Inflammatory macrophage treated with lipopolysaccharide for 1 hour (primary cell): ENCODE measurements at places on chromosomes 12 and 14.

DNA sequence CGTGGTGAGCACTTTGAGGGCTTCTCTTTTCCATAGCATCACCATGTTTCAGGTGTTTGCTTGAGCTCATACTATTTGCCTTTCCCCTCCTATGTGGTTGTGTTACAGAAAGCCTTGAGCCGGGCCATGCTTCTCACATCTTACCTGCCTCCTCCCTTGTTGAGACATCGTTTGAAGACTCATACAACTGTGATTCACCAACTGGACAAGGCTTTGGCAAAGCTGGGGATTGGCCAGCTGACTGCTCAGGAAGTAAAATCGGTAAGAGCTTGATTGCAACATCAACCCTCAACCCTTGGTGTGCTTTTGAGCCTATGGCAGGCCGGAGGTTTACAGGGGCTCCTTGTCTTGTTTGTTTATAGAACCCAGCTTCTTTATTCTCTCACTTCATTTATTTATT is 8.1 kb downstream of the LETMD1 start:
- DNase-seq, result peak; percentile 23

DNA sequence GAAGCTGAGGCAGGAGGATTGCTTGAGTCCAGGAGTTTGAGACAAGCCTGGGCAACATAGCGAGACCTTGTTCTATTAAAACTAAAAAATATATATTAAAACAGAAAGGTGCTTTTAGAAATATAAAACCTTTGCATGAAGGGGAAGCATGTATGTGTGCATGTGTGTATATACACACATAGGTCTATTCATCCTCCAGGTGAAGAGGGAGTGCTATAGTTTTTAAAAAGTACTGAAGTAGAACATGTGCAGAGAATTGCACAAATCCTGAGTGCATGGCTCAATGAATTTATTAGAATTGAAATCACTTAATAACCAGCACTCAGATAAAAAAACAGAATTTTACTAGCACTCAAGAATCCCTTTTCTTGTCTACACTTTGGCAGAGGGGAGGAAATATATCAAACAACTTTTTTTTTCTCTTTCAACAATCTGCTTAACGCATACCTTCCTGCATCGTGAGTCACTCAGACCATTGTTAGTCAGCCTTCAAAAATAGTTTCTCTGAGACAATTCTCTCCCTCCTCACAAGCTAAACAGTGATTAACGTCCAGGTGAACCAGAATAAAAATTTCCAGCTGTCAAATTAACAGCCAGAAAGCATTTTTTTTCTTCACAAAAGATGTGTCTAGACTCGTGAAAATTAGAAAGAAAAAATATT is 17.7 kb upstream of the NEDD1 start:
- no peak for DNase-seq

- DNase-seq, result no peak
Observed at GRCh38 chr12:117042171-117042842, 56.9 kb downstream of the TESC start.

GRCh38 chr12:23139026-23139425 is 514.1 kb downstream of the ETNK1 start:
- no peak for DNase-seq

GRCh38 chr14:42014301-42014700 is 407.6 kb downstream of the LRFN5 start:
- no peak for DNase-seq

DNA sequence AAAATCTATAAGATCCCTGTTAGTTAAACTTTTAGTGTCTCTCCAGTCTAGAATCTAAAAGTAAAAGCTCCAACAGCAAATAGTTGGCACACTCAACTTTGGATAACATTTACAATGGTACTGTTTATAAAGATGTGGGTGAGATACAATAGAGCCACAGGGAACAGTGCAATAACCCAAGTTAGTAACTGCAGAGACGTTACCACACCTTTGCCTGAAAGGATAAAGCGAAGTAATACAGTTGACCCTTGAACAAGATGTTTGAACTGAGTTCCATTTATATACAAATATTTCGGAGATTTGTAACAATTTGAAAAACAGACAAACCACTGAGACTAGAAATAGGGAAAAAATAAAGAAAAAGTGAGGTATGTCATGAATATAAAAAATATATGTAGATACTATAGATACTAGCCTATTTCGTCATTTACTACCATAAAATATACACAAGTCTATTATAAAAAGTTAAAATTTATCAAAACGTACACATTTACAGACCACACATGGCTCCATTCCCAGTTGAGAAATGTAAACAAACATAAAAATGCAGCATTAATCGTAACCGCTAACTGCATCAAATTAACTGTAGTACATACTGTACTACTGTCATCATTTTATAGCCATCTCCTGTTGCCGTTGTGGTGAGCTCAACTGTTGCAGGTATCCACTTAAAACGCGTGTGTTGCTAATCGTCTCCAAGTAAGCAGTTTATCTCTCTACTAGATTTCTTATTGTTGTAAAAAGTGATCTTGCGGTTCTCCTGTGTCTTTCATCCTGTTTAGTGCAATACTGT is 56.5 kb upstream of the HIF1A start:
- no peak for DNase-seq

DNA sequence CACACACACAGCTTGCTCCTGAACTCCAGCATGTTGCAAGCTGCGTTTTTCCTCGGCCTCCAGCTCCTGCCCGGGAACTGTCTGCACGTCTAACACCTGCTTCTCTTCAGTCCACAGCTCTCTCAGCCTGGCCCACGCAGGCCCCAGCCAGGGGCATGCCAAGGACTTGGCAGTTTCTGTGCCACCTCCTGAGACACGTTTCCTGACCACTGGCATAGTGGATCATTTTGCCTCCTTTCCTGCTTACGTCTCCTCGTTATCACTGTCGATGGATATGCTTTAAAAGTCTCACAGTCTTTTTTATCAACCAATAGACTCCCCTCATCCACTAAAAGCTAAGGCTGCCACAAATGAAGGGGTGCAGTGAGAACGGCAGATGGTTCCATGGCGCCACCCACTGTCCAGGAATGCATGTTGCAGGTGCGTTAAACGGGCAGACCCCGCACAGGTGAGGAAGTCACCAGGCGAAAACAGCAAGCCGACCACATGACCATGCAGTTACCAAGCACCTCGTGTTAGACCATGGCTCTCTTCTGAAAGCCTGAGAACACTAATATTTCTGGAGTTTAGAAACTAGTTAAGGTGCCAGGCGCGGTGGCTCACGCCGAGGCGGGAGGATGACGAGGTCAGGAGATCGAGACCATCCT is 14.7 kb upstream of the TEAD4 start:
- DNase-seq, result no peak

- DNase-seq, result no peak
Observed at GRCh38 chr12:65585648-65586602, 238.4 kb upstream of the HMGA2 start.

GRCh38 chr14:95458459-95458858 is 58.0 kb downstream of the SYNE3 start:
- no peak for DNase-seq

- no peak for DNase-seq
Observed at GRCh38 chr12:61739925-61740324, 520.3 kb upstream of the USP15 start.

DNA sequence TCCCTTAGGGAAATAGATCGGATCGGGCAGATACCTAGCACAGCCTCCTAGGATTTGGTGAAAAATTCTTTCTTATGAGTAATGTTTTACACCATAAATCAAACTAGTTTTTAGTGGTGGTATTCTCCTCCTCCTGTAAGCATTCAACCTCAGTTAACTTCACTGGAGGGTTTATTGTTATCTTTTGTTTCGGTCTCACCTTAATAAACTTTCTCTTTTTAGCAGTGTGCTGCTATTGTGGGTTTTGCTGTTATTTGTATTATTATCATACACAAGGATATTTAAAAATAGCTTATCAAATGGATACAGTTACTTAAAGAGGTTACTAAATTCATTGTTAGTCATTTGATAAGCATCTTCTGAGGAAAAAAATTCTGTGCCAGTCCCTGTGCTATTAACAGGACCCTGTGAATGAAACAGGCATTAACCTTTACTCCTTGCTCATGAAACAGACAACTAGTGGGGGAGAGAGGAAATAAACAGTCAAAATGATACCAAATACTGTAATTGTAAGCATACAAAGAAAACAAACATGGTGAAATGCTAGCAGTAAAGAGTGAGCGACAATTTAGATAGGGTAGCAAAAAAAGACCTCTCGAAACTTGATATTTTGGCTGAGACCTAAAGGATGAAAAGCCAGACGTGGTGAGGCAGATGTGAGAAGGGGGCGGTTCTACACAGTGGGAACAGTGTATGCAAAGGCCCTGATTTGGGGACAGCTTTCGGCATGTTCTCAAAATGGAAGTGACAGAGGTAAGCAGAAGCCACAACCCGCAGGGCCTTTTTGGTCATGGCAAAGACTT is 178.7 kb upstream of the SOX5 start:
- no peak for DNase-seq

- no peak for DNase-seq
Observed at GRCh38 chr12:31035967-31036665, 37.5 kb upstream of the DDX11 start.

DNA sequence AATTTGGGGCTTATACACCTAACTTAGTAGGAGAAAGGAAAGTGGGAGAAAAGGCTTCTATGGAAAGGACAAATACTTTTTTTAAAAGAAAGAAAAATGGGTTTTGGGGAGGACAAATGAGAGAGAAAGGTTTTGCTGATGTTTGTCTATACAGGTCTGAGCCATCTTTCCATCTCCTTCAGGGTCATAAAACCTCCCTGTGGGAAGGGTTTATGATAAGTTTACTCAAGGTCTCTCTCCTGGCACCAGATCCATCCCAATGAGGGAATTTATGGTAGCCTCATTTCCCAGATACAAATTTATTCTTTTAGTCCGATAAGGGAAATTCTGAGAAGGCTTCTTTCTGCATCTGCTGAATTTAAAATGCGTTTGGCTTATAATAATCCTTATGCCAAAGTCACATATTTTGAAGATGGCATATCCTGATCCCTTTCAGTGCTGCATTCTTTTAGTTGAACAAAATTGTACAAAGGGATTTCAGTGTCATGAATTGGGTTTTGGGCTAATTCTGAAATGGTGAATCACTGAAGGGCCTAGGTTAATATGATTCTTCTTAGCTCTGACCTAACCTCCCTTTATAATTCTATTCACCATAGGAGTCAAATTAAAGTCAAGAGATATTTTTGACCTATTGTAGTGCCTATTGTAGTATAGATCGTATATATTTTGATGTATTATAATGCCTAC is 173.5 kb upstream of the DYRK2 start:
- no peak for DNase-seq

DNA sequence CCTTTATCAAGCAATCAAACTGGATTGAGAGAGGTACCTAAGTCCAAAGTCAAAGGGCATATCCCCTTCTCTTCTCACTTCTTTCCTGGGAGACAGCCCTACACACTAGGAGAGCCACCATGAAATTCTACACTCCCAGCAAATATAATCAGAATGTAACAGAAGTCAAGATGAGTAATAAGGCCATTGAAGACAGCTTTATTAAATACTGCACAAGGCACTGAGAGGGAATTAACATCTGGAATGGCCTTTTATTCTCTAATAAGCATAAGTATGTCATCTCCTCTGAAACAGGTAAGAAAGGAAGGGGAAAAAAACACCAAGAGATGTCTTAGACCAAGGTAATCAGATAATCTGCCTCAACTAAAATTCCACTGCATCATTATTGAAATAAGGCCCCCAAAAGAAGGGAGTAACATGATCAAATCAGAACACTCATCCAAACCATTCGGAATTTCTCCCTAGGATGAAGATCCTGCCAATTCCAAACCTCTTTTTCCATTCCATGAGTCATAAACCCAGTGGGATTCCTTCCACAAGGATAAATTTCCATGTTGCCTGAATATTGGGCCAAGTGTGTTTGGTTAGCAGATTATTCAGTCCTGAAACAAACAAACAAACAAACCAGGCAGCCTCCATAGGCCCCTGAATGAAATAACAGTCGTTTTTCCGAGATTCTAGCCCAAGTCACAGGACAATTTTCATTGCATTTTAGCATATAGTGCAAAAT is 19.9 kb downstream of the SLC35F4 start:
- no peak for DNase-seq

GRCh38 chr12:97575403-97576193 is 113.0 kb downstream of the RMST start:
- no peak for DNase-seq

- DNase-seq, result no peak
Observed at GRCh38 chr14:76678244-76678800, 82.9 kb upstream of the VASH1 start.

- no peak for DNase-seq
Observed at GRCh38 chr14:103923863-103924262, 4.4 kb upstream of the TDRD9 start.

- no peak for DNase-seq
Observed at GRCh38 chr12:88437226-88437625, 143.0 kb downstream of the KITLG start.

DNA sequence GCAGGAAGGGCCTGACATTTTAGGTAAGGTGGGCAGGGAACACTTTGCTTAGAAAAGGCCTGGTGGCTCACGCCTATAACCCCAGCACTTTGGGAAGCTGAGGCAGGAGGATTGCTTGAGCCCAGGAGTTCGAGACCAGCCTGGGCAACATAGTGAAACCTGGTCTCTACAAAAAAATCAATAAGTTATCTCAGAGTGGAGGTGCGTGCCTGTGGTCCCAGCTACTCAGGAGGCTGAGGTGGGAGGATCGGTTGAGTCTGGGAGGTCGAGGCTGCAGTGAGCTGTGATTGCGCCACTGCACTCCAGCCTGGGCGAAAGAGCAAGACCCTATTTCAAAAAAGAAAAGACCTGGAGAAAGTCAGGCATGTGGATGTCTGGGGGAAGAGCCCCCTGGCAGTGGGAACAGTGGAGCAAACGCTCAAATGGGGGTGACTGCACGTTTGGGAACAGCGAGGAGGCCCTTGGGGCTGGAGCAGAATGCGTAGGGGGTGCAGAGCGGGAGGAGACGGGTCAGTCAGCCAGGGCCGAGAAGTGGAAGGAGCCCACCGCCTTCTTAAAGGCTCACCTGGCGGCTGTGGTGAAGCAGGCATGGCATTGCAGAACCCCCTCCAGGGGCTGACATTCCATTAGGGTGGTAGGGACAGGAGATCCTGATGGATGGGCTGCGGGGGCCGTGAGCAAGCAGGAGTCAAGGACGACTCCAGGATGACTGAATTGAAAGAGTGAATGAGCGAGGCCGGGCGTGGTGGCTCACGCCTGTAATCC is 6.2 kb upstream of the KIF26A start:
- DNase-seq, result no peak

DNA sequence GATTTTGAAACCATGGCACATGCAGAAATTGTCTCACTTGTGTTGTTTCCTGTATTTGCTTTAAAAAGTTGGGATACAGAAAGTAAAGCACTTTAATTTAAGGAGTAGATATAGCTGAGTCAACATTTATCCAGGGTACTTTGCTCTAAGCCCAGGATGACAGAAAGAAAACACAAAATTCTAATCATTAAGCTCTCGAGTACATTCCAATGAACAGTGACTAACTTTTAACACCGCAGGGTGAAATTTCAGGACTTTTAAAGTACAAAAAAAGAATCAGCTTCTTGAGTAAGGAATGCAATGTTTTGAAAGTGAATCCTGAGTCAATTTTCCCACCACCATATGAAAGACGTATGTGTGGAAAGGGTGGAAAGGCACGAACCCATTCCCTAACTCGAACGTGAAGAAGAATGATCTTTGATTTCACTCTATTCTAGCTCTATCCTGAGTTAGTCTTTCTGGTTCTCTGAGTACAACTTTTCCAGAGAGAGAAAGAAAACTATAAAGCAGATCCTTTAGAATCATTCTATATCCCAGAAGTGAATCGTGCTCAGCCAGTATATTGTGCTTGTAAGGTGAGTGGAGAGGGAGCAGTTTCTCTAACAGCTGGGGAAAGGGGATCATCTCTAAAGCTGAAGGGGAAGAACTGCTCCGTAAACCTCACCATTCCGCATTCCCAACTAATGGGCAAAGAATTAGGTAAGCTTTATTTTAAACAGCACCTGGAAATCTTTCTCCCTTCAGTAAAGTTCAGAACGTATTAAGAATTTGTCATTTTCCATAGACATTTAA is 779.0 kb upstream of the FLRT2 start:
- DNase-seq, result no peak
